ENCODE measurements at places on chromosomes 3 and 15.

GRCh38 chr3:147400111-147400510 lies 6.2 kb downstream of the ZIC4 start:
- peak; percentile 48 for DNase-seq

DNA sequence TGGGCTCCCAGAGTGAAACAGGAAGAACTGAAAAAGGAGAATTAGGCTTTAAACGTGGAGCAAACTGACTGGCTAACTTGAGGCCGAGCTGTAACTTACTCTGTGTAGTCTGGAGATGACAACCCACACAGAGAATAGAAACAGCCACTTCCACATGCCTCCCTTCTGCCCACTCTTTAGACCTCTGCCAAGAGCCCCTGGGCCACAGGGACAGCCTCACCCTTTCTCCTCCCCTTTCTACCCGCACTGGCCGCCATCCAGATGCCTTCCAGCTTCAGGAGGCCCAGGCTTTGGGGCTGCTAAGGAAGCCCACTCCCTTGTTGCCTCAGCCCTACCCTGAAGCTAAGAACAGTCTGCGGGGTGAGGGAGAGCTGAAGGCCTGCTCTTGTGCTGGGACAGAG lies 6.8 kb downstream of the ARHGAP31 start:
- DNase-seq = no peak

DNA sequence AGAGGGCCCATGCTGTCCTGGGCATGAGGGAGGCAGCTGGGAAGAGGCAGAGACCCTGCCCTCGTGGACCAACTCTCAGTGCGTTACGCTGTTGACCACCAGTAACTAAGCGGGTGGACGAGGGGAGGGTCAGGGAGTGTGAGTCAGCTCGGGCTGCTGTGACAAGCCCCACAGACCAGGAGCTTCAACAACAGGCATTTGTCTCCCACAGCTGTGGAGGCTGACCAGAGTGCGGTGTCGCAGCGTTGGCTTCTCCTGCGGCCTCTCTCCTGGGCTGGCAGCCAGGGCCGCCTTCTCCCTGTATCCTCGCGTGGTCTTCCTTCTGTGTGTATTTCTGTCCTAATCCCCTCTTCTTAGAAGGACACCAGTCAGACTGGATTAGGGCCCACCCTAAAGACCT lies 13.0 kb downstream of the EFCC1 start:
- DNase-seq = no peak

GRCh38 chr15:38202361-38202760 lies 50.3 kb upstream of the SPRED1 start:
- DNase-seq = no peak

DNA sequence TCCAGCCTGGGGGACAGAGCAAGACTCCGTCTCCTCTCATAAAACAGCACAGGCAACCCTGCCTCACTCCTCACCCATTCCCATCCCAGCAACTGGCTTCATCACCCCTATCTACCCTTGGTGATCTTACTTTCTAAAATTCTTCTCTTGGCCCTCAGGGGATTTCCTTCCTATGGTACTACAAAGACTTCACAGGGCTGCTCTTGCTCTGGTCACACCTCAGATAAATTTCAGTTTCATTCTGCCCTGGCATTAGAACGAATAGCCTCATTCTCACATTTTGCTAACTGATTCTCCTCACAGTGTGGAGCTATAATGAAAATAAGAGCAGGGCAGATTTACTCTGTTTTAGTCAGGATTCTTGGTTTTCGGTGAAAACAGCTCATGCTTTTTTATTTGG lies 22.1 kb upstream of the CRBN start:
- no peak for DNase-seq

All from astrocyte of the spinal cord (primary cell).